ENCODE measurements at places on chromosomes 3 and 15.

DNA sequence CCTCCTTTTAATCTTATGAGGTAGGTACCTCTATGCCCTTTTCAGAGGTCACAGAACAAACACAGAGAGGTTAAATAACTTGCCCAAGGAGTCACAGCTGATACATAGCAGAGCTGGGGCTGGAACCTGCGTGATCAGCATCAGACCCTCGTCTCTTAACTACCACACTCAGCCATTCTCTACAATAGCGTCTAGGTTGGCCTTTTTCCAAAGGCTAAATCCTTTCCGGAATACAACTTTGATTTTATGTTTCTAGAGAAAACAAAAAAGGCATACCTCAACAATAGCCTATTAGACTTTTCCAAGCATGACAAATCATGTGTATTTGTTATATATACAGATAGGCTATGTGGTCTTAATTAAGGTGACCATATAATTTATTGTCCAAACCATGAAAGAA is 187.2 kb downstream of the RORA start:
- no peak for DNase-seq

GRCh38 chr3:170809975-170810357 is 60.0 kb downstream of the RPL22L1 start:
- peak; percentile 84 for DNase-seq

GRCh38 chr3:126424039-126424717 is 29.5 kb downstream of the CFAP100 start:
- no peak for DNase-seq

DNA sequence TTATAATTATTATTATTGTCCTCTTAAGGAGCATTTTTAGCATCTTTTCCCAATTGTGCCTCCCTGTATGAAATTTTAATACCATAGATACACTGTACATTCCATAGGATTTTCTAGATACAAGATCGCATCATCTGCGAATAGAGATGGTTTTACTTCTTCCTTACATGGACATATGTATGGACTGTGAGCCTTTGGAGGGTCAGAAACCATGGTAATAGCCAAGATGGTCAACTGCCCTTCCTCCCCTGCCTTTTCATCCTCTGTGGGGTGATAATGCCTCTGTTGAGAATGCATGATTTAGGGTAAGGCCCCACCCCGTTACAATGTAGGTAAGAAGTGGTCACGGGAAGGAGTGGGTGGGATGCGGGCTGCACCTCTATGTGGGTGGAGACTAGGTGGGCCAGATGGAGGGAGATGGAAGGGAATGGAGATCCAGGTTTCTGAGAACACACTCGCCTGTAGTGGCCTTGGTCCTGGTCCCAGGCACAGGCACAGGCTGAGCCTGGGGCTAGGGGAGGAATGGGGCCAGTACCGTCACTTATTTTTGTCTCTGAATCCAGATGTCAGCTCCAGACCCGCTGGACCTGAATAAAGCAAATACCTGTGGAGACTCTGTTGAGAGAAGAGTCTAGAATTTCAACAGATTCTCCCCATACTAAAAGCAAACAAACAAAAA is 31.7 kb downstream of the GOLGA6A start:
- no peak for DNase-seq

DNA sequence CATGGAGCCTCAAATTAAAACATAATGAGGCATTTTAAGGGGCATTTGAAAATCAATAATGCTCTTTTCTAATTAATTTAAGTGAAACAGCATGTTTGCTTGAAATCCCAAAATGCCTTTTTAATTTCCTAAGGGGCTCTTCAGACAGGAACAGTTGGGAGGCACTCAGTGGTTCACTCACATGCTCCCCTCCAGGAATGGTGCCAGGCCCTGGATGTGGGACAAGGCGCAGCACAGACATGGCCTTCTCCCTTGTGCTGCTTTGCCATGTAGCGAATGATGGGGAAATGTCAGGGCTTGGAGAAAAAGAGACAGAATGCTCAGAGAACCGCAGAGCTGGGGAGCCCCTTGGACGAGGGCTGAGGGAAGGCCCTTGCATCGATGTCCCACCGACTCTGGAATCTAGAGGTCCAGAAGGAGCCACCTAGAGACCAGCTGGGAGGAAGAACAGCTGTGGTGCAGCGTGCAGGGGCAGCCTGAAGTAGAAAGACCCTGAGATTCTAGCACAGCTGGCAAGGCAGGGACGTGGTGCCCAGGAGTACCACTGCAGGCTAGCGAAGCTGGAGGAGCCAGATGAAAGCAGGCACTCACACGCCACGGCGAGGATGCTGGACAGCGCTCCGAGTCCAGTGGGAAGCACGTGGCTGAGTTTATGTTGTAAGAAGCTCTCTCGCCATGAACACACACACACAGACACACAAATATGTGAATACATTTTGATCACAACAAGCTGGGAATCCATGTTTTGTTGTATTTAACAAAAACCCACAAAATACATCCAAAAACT is 27.0 kb downstream of the NSMCE3 start:
- peak; percentile 3 for DNase-seq

DNA sequence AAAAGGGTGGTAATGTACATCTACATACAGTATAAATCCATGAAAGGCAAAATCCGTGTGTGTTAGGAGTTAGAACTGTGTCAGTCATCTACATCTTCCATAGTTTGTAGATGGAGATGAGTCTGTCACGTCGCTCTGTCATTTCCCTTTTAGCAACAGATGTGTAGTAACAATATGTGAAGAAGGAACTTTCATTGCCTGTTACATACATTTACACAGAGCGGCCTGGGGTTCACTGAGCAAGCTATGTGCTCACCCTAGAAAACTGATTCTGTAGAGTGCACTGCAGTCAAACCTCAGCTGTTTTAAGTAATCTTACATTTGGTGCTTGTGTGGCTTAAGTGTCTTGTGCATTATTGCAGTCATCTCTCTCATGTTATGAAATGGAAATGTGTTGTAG is 41.6 kb upstream of the AP3B2 start:
- DNase-seq = no peak

DNA sequence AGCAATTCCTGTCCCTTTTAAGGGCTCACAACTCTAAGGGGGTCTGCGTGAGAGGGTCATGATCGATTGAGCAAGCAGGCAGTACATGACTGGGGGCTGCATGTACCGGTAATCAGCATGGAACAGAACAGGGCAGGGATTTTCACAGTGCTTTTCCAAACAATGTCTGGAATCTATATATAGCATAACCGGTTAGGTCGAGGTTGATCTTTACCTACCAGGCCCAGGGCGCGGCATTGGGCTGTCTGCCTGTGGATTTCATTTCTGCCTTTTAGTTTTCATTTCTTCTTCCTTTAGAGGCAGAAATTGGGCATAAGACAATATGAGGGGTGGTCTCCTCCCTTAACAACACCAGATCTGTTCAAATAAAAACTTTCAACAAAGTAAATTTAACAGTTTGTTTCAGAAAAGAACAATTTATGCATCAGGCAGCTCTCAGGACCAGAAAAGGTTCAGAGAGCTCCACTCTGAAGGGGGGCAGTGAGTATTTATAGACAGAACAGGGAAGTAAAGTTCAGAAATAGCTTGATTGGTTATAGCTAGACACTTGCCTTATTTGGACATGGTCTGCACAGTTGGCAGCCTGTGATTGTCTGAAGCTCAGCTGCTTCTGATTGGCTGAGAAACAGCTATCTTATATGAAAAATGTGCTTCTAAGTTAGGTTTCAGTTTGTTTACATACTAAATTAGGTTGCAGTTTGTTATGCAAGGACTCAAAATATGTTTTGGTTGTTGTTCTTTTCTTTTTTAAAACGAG is 17.2 kb upstream of the B4GALT4 start:
- peak; percentile 43 for DNase-seq

- no peak for DNase-seq
These were observed 81.7 kb downstream of the RAB11A start for GRCh38 chr15:65951007-65951406.

GRCh38 chr3:44913868-44914468 is 39.6 kb downstream of the TGM4 start:
- peak; percentile 80 for DNase-seq

GRCh38 chr15:31302778-31303725 is 23.6 kb upstream of the KLF13 start:
- DNase-seq = peak; percentile 21

- peak; percentile 74 for DNase-seq
These were observed 99.4 kb downstream of the FBLN2 start for GRCh38 chr3:13648060-13649001.

- DNase-seq = no peak
These were observed 4.1 kb downstream of the GCNT3 start for GRCh38 chr15:59615661-59616060.

DNA sequence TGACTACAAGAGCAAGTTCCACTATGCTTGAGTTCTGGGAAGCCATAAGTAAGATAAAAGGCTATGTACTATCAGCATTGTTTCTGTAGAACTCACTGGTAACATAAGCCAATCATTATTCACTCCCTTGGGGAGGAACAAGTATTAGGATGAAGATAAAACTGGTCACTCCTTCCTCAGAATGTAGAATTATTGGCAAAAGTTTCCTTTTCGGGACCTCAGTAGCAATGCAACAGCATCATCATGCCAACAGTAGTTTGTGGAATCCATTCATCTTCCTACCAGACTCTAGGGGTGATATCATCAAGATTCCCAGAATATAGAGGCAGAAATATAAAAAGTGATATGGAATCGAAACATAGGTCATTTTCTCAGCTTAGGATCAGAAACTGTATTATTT is 209.5 kb downstream of the PLOD2 start:
- peak; percentile 76 for DNase-seq

DNA sequence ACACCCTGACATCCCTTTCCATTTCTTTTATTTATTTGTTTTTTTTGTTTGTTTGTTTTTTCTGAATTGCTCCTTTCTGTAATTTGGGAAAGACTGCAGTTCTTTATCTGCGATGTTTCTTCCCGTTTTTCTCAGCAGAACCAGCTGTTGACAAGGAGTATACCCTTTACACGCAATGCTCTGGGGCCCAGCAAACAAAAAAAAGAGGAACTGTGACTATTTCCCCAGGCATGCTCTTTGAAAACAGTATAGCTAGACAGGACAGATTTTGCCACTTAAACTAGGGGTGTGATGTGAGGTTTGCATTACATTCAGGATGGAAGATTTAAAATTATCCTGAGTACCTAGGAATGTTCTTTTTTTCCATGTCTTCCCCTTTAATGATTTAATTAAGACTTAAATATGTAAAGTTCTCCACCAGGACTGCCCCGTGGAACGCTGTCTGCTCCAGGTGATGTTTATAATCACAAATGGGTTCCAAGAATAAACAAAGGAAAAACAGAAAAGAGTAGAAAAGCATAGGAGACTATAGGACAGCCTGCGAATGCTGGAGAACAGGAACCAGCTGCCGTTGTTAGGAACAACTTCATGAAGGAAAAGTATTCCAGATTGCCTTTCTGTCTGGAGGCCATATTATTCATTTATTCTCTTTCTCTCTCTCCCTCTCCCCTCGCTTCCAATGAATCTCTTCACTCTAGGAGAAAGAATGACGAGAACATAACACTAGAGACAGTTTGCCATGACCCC is 43.3 kb downstream of the TGFBR2 start:
- no peak for DNase-seq

- DNase-seq = peak; percentile 95
These were observed 54.2 kb downstream of the DTWD1 start for GRCh38 chr15:49675041-49675440.

DNA sequence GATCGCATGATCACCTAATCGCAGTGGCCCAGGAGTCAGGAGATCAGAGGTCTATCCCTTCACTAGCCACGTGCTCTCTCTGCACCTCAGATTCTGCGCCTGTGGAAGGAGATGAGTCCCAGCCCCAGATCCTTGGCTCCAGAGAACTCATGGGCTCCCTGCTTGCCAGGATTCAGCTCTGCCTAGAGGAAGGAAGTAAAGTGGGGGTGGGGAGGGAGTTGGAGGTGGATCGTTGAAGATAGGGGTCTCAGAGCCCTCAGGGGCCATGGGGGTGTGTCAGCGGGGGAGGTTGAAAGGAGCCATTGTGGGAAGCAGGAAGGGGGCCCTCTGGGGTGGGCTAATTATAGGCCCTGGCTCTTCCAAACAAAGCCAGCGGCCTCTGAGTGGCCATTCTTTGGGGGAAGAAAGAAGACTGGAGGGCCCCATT is 11.3 kb upstream of the STRA6 start:
- no peak for DNase-seq

GRCh38 chr3:167854063-167854462 is 118.5 kb downstream of the SERPINI1 start:
- no peak for DNase-seq

DNA sequence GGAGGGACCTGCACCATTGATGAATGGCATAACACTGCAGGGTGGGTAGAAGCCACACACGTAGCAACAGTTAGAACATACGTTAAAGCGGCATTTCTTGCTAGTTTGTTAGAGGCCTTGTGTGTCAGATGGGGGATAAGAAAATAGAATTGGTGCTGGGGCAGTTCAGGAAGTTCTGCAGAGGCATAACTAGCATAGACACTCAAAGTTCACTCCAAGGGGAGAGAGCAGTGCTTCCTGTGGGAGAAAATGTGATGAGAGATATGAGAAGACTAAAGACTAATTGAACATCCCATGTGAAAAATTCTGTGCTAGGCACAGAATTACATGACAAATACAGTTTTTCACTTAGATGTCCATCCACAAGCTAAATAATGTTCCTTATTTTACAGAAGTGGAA is 327.1 kb downstream of the ZNF621 start:
- no peak for DNase-seq

DNA sequence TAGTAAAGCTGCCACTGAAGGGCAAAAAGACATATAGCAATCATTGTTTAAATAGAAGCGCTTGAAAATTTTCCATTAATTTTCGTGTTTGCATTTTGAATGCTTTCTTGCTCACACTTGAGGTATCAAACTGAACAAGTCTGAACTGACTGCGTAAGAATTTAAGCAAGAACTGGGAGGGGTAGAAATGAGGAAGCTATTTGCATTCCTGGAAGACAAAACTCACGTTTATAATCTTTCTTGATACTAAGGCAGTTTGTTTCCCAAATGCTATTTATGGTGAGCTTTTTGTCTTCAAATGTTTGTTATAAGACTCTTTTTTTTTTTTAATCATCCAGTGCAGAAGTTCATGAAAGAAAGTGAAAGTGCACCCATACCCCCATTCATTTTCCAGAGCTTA is 499.8 kb upstream of the TPRG1 start:
- no peak for DNase-seq

DNA sequence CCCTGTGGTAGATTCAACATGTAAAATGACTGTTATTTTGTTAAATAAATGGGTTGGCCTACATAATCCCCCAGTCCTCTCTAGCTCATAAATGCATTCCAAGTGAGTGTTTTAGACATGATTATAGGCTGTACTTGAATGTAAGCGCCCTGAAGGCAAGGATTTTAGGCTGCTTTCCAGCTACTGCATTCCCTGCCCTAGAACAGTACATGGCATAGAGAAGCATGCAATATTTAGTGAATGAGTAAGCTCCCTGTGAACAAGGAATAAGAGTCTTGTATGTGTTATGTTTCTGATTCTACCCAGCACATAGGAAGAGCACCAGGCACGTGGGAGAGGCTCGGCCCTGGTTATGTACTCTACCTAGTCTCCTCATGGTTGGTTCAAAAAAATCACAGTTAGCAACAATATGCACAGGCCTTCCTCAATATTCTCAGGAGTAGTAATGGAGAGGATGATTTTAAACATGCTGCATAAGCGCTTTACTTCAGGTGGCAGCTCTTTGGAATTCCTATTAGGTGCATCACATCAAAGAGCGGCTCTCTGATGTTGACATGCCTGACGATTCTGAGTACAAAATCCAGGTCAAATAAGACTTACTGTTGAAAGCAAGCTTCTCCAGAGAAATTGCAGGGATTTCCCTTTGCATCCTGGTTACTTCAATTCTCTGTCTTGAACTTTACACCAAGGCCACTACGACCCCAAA is 456.6 kb downstream of the MAGI1 start:
- no peak for DNase-seq

GRCh38 chr15:96296264-96296663 is 34.2 kb upstream of the NR2F2 start:
- DNase-seq = peak; percentile 74

GRCh38 chr15:80775338-80775737 is 3.8 kb upstream of the CEMIP start:
- DNase-seq = no peak
